SHP77 (cell line): ENCODE measurements at places on chromosomes 1 and 21.

DNA sequence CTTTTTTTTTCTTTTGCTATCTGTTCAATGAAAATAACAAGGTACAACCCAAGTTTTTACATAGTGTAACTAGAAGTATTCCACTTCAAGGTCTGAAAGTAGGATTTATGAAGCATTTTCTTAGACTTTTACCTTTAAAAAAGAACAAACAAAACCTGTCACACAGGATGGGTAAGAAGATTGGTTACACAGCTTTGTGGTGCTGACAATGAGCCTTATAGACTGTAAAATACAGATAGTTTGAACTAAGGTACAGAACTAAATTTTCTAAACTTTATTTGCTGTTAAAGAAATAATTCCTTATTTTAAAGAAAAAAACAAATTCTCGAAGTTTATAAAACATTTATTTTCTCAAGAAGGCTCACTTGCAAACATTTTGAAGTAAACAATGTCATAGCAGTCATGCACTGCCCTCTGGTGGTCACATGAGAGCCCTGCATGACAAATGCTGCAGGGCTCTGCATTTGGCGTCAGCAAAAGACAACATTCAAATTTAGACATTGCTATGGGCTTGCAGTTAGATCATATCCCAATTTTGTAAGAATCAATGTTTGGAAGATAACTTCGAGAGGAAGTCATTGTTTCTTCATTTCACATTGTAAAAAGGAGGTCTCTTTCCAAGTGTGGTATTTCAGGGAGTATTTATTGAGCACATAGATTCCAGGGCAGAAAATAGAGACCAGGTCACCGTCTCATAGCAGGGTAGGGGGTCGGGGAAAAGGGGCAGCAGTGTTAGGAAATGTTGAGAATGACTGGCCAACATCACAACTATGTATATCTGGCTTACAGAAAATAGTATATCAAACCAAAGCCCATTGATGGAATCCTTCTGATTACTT lies 115.3 kb upstream of the FMN2 start:
- peak; percentile 17 for DNase-seq

GRCh38 chr1:61389926-61390845 lies 307.8 kb downstream of the NFIA start:
- no peak for DNase-seq

DNA sequence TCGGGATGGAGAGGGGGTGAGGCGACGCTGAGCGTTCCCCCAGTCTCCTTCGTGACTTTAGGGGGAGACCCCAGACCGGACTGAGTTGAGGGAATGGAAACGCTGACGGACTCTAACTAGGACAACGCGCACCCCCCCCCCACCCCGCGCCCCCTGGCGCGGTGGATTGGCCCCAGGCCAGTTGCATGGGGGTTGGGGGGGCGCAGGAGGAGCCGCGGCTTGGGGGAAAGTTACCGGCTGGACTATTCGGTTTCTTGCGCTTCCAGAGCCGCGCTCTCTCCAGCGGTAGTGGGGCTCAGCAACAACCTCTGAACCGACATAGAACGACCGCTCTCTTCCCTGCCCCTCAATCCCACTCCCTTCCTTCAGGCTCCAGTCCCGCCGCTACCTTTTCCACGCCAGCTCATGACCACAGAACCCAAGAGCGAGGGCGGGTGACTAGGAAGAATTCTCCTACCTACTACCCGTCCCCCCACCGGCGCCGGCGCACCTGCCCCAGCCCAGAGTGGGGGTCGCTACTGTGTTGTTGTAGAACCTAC lies 694 bp downstream of the ZBTB7B start:
- peak; percentile 67 for DNase-seq

- DNase-seq, result no peak
Observed at GRCh38 chr1:35369922-35370671, 101.6 kb downstream of the ZMYM4 start.

DNA sequence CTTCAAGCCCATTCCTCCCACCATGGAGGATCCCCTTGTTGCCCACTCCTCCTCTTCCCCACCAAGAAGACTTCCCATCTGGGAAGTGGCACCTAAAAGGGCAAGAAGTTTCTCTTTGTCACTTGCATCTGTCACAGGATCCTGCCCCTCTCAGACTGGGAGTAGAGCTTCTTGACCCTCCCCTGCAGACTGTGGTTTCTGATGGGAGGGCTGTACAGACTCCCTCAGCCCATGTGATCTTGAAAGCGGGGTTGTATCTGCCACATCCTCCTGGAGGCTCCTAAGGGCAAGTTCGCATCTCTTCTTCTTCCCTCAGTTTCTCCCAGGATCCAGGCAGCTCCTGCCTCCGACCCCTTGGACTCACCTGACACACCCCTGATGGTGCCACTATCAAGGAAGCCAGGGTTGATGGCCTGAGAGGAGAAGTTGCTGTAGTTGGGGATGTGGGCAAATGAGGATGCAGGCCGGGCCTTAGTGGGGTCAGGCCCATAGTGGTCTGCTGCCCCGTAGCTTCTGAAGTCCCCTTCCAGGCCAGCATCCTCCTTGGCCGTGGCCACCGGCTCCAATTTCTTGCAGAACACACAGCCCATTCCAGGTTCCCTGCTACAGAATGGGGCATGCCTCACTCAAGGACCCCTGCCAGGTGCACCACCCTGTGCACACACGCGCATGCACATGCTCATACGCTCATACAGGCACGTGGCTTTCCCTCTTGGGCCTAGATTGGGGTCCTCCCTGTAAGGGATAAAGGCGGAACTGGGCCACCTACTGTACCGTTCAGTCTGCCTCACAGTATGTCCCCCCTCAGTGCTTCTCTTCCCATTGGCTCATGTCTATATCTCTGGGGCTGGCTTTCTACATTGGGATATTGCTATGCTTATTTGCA lies 11.4 kb downstream of the FGR start:
- no peak for DNase-seq

- no peak for DNase-seq
Observed at GRCh38 chr21:39186676-39187075, 3.4 kb upstream of the PSMG1 start.

DNA sequence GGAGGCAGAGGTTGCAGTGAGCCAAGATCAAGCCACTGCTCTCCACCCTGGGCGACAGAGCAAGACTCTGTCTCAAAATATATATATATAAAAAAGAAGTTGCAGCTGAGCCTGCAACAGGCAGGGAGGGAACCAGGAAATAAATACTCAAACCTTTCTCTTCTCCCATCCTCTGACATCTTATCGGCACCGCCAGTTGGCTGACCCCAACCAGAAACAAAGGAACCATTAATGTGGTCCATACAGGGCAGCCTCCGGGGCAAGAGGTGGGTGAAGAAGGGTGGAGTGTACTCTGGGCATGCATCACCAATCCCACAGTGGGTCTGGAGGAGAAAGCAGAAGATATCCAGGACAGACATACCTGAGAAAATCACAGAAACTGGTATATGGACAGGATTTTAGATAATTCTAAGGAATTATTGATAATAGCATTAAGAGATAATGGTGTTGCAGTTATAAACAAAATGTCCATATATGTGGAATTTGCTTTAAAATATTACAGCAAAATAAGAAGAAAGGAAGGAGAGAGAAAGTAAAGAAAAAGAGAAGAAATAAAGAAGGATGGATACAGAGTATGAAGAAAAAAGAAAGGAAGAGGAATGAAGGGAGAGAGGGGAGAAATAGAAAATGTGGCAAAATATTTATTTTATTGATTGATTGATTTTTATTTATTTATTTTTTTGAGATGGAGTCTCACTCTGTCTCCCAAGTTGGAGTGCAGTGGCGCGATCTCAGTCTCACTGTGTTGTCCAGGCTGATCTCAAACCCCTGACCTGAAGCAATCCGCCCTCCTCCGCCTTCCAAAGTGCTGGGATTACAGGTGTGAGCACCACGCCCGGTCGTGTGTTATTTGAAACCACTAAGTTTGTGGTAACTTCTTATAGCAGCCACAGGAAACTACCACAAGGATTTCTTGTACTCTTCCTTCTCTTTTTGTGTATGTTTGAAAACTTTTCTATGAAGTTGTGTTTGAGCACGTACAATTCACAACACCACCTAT lies 4.1 kb upstream of the PTAFR start:
- DNase-seq, result no peak

- no peak for DNase-seq
Observed at GRCh38 chr1:110070671-110071242, at the start of gene ALX3. Gene ALX3, minus strand, starts transcription at chr1:110070672. Its CDS starts 60 bp downstream, at chr1:110070612.

DNA sequence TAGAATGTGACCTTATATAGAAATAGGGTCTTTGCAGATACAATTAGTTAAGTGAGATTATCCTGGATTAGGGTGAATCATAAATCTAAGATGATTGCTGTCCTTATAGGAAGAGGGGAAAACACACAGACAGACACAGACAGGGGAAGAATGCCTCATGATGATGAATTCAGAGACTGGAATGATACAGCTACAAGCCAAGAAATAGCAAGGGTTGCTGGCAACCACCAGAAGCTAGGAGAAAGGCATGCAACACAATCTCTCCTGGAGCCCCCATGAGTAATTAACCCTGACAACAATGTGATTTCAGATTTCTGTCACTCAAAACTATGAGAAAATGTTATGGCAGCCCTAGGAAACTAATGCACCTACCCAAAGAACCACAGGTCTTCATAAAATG lies 19.1 kb upstream of the PPIH start:
- no peak for DNase-seq

DNA sequence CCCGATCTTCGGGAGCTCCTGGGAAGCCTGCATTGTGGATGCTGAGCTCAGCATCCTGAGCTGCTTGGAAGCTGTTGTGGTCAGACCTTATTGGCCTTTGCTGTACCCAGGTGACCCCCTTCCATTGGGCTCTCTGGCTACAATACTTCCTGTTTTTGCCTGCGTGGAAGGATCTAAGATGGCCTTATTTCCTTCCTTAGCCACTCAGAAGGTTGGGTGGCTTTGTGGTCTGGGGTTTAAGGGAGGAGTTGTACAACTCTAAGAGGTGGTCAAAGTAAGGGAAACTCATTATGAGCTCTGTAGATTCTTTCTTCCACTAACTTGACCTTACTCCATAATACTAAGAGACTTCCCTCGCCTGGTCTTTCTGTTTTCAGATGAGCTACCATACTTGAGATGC lies 17.7 kb downstream of the PFKFB2 start:
- no peak for DNase-seq

DNA sequence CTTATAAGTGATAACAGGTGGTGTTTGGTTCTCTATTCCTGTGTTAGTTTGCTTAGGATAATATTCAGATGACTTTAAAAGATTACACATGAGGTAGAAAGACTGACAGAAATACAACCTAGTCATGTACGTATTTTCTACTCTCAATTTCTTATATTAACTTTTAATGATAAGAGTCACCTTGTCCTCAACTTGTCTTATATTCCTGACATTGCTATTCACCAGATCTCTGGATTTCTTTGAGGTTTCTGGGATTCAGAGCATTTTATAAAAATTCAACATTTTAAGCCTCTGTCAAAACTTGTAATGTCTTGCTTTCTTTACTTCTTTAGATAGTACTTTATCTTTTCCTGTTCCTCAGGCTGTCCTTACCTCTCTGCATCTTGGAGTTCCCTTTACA lies 234.2 kb downstream of the TBX15 start:
- DNase-seq, result no peak

DNA sequence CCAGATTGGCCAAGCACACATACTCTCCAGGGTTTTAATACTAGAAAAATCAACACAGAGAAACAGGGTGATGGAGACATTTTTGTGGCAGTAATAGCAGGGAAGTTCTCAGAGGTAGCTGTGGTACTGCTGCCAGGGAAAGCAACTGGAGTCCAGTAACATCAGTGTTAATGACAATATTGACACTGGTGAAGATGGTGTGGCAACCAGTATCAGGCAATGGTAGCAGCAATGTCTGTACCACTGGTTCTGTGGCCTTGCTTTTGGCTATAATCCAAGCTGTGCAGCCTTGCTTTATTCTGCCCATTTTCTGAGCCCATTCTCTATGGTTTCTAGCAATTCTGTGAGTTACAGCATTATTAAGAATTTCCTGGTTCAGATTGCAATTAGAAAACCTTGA lies 1.6 kb upstream of the SNX7 start:
- DNase-seq, result no peak

GRCh38 chr1:24302209-24302611 lies 16.9 kb upstream of the GRHL3 start:
- DNase-seq, result no peak

GRCh38 chr1:229378586-229379367 lies 35.9 kb upstream of the CCSAP start:
- DNase-seq, result no peak

GRCh38 chr1:64766429-64766828 lies 21.6 kb downstream of the RAVER2 start:
- DNase-seq, result no peak

DNA sequence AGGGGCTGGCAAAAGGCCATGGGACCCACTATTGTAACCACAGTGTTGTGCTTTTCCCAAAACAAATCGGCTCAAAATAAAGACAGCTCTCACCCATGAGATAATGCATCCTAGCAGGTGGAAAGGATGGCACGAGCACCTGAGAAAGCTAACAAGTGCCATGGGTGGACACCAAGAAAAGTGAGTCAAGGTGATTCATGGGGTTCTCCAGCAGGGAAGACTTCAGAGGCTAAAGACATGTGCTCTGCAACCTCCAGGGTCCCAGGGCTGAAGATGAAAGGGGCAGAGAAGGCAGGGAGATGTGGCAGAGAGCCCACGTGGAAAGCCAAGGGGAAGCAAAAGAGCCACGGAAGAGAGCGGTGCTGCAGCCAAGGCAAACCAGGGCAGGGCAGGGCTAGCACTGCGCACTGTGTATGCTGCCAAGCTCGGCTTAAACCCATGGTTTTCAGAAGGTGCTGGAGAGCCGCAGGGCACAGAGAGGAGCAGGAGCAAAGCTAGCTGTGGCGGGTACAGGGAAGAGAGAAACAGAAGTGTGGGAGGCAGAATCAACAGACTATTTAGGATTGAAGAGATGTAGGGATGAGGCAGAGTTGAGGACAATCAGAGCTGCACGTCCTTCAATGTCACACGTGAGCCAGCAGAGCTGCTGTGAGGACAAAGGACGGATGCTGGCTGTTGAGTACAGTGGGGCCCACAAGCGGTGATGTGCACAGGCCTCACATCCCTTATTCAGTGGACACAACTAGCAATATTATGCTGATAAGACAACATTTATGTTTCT lies 41.8 kb upstream of the C1orf198 start:
- no peak for DNase-seq

DNA sequence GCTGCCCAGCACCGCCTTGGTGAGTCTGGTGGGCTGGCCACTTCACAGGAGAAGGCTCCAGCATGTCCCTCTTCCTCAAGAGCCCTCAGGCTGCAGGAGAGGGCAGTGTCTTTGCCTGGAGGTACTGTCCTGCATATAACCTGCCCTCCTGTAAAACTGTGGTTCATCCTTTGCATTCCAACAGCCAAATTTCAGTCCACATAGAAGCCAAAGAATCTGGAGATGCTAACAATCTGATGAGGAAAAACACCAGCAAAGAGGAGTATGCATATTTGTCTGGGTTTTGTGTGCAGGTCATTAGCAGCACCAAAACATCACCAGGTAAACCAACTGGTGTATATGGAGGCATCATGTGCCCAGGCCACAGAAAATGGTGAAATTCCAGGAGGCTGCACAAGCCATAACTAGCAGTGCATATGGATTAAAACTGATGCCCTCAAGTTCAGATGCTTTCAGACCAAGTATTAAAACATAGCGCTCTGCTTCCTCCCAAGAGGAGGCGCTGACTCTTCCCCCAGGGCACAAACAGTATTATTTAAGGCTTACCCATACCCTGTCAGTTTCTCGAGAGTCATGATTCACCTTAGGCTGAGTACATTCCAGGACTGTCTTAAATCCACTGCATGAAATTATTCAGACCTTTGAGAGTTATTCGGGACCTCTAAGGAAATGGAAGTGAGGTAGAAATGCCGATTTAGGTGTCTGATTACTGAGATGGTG lies 150.5 kb upstream of the COA6 start:
- DNase-seq, result no peak

GRCh38 chr1:109927911-109928321 lies 17.3 kb downstream of the CSF1 start:
- DNase-seq, result no peak
